ENCODE measurements at places on chromosomes 11 and 22.

DNA sequence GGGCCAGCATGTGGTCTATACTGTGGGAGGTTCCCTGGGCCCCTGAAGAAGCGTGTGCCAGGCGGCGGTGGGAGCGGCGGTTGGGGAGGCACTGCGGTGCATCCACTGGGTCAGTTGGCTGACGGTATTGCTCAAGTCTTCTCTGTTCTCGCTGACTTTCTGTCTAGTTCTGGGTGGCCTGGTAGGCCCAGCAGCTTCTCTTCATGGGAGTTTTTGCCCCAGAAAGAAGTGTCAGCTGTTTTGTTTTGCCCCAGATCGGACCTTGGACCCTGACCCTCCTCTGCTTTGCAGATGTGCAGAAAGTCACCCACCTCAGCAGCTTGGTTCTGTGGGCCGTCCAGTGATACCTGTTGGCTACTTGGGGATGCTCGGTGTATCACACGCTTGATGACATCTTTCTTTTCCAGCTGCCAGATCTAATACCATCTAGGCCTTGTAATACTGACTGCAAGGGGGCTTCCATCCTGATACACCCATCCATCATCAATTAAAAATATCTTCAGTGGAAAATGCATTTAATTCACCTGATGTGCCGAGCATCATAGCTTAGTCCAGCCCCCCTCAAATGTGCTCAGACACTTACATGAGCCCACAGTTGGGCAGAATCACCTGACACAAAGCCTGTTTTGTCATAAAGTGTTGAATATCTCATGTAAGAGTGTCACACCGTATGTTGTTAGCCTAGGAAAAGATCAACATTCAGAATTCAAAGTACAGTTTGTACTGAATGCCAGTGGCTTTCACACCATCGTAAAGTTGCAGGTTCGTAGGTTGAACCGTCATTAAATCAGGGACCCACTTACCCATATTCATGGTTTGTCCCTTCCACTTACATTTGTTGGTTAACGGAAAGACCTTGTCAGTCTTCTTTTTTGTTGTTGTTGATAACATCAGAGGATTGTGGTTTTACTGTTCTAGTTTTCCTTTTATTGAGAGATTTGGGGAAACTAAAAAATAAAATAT, 13.9 kb downstream of the ZBED4 start:
- no peak for DNase-seq

- no peak for DNase-seq
These were observed 63.3 kb downstream of the SLC22A24 start for GRCh38 chr11:63080682-63081081.

- no peak for DNase-seq
These were observed 7.2 kb upstream of the TMEM135 start for GRCh38 chr11:87030458-87031054.

DNA sequence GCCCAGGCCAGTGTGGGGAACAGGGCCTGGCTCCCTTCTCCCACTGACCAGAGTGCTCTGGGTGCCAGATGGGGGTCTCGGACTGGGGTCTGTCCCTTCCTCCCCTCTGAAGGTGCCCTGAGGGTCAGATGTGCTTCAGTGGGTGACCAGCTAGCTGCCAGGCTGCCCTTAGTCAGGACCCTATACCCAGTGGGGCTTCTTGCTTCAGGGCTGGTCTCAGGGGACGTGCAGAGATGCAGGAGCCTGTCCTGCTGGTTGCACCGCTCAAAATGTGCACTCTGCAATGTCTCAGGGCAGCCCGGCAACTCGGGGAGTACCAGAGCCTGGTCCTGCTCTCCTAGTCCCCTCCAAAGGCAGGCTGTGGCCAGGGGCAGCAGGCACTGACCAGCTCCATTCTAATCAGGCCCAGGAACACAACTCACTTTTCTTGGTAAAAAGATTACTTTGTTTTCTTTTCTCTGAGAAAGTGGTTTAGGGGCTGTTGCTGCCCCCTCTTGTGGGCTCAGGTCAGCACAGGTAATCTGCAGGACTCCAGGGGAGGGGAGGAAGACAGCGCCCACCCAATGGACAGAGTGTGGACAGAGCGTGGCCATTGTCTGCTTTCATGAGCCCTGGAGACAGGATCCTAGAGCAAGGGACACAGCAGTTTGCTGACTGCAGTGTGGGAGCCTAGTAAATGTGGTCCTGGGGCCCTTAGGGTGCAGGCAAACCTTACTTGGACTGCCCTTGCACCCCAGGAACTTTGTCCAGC, 80.9 kb downstream of the MED15 start:
- no peak for DNase-seq

DNA sequence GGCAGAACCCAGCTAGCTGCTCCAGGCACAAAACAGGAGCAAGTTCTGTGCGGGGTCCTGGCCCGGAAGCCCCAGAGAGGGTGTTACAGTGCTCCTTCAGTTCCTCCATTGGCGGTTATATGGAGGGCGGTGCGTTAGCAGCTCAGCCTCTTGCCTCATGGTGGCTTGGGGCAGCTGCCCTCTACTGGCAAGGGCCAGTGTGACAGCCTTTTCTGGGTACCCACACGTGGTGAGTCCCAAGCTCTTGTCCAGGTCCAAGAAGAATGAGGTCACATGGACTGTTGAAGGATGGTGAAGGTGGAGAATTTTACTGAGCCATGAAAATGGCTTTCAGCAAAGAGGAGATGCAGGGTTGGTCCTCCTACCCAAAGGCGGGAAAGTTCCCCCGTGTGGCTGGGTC, 100.5 kb downstream of the WT1 start:
- peak; percentile 50 for DNase-seq

DNA sequence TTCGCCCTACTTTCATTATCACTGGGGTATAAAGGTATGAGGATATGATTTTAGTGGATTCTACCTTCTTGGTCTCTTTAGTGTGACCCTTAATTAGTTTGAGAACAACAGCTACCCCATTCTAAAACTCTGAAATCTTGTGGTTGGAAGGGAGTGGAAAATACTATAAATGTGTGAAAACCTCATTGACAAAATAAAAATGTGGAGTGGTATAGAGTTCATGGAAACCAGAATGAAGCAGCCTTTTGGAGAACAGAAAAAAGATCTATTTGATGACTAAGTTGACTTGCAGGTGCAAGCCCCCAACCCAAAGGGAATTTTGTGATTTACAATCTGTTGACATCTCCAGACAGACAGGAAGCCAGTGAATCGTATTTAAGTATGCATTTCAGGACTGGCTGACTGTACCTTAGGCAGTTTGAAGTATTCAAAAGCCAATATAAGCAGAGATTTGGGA, 75.8 kb downstream of the GAS2 start:
- no peak for DNase-seq

DNA sequence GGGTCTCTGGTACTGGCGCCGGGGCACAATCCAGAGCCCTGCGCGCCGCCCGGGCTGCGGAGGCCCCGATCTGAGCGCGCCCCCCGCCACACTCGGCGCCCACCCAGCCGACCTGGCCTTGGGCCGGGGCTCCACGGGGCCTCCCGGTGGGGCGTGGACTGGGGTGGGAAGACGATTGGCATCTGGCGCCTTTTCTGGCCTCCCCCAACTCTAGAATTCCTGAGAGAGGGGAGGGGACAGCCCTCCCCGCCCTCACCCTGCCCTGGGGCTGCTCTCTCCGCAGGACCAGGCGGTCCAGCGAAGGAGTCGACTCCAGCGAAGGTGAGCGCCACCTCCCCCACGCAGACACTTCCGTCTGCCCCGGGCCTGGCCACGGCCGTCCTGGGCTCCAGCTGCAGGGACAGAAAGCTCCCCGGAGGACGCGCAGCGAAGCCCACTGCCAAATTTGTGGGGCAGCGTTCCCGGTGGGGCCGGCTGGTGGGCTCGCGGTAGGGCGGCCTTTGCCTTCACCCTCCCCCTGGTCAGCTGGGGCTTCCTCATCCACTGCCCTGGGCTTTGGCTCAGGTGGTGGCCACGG, 593 bp downstream of the SSH3 start:
- DNase-seq, result peak; percentile 45

- DNase-seq, result no peak
These were observed 739 bp downstream of the CELSR1 start for GRCh38 chr22:46536537-46537224.

- DNase-seq, result no peak
These were observed 99.7 kb downstream of the RRAS2 start for GRCh38 chr11:14259186-14259784.

- no peak for DNase-seq
These were observed 610.4 kb upstream of the B3GAT1 start for GRCh38 chr11:135022454-135022853.

DNA sequence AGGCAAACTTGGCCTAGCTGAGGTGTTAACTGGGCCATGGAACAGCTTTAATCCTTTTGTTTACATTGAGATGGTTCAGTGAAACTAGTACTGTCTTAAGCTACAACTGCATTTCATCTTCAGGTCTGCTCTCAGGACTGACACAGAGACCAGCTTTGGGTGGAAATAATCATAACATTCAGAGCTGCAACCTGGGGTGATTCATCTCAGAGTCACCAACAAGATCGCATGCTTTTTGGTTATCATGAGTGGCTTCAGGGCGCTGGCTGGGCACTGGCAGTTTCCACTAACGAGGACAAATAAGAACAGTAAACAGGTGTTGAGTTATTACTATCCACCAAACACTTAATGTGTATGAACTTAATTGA, 60.9 kb upstream of the PAX6 start:
- no peak for DNase-seq

DNA sequence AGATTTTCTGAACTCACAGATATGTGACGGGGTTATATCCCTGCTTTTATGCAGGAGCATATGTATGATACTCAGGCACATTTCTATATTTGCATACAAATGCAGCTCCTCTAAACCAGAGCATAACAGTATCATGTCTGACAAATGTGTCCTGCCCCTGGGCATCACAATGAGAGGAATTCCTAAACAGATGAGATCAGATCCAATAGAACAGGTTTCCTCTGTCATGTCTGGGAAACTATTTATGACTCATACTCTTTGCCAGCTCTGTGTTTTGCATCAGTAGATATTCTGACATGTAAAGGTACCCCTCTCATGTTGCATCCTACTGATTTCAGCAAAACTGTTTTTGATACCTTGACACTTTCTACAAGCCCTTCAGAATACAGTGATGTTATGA, 29.4 kb downstream of the SYT9 start:
- no peak for DNase-seq

DNA sequence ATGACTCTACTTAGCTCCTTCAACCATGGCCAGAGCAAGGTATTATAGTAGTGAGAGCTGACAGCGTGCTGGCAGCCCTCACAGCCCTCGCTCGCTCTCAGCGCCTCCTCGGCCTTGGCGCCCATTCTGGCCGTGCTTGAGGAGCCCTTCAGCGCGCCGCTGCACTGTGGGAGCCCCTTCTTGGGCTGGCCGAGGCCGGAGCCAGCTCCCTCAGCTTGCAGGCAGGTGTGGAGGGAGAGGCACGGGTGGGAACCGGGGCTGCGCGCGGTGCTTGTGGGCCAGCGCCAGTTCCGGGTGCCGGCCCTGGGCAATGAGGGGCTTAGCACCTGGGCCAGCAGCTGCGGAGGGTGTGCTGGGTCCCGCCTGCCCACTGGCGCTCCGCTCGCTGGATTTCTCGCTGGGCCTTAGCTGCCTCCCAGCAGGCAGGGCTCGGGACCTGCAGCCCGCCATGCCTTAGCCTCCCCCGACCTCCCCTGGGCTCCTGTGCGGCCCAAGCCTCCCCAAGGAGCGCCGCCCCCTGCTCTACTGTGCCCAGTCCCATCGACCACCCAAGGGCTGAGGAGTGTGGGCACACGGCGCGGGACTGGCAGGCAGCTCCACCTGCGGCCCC, 63.1 kb downstream of the SPATA19 start:
- no peak for DNase-seq

DNA sequence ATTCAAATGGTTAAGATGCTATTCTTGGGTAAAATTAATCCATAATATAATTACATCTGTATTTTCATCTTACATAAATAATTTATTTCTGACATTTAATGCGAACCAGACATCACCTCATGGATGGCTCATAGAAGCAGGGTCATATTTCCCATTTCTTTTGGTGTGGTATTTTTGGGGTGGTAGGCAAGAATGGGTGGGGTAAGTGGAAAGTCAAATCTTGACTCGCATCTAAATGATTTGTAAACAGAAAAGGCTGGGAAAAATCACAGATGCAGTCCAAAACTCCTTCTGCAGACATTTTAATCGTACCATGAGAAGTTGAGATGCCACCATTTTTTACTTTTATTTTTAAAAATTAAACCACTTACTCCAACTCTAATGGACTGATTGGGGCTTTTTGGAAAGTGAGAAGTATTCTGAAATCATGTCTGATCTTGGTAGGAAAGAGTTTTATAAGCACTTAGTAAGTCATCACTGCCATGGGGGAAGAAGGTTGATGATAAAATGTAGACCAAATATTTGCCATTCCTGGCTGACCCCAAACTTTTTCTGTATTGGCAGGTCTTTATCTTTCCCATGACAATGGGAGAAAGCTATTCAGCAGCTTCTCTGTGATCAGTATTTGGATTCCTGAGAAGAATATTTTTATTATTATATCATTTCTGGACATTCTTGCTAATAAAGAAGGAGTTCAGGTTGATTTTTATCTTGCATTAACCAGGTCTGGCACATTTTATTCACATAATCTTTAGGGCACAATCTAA, 47.2 kb upstream of the BLID start:
- DNase-seq, result no peak

GRCh38 chr22:19473578-19473977, 5.4 kb downstream of the UFD1 start:
- no peak for DNase-seq

- no peak for DNase-seq
These were observed 27.4 kb downstream of the OTOG start for GRCh38 chr11:17574141-17575091.

DNA sequence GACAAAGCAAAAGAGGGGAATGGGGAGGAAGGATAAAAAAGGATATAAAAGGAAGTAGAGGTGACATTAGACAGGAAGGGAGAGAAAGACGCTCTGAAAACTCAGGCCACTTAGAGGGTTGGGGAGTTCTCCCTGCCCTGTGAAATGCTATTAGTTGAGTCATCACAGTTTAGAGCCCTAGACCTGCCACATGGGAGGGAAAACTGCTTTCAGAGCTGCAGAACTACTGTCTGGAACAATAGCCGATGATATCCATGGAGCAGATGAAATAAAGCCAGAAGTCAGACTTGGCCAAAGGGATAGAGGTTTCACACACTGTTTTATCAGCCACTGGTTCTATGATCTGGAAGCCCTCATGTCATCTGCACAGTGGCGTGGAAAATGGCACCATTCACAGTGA, 157.9 kb downstream of the NCAM1 start:
- DNase-seq, result no peak

GRCh38 chr11:130426223-130426836, 2.1 kb downstream of the ADAMTS8 start:
- no peak for DNase-seq

DNA sequence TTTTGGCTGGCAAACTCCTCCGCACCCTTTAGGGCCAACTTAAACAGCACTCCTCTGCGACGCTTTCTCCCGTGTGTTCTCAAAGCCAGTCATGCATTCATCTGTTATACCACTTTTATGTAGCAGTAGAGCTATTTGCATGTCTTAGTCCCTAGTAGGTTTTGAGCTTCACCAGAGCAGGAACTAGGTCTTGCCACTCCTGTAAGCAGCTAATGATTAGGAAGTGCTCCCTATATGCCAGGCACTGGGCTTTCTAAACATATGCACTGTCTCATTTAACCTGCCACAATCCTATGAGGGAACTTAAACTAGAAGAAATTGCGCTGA, 180.8 kb downstream of the DBX1 start:
- DNase-seq, result no peak

GRCh38 chr11:73143126-73143838, 1.2 kb upstream of the FCHSD2 start:
- no peak for DNase-seq
